ENCODE measurements at places on chromosomes 6 and 20. TPM values are rescaled to one million over a fixed set of nuclear protein-coding genes. Genes with fewer than 3 reads are reported as not detected.

Gene AGER
- total RNA-seq: 0.86 TPM

Gene CTAGE9
- not detected for total RNA-seq

Gene PRND
- not detected for total RNA-seq

Gene COL12A1
- total RNA-seq: 1,107 TPM

Gene DPPA5
- not detected for total RNA-seq

Gene MPIG6B
- total RNA-seq: not detected

Gene GTF2H4
- total RNA-seq: 14.7 TPM

Gene ZNF343
- total RNA-seq: 10.4 TPM

Gene BHLHE23
- total RNA-seq: not detected

Measured in fibroblast of villous mesenchyme (primary cell).